ENCODE measurements at places on chromosomes 7 and 10.

GRCh38 chr7:30351724-30352123, 67.3 kb downstream of the ZNRF2 start:
- no peak for DNase-seq

DNA sequence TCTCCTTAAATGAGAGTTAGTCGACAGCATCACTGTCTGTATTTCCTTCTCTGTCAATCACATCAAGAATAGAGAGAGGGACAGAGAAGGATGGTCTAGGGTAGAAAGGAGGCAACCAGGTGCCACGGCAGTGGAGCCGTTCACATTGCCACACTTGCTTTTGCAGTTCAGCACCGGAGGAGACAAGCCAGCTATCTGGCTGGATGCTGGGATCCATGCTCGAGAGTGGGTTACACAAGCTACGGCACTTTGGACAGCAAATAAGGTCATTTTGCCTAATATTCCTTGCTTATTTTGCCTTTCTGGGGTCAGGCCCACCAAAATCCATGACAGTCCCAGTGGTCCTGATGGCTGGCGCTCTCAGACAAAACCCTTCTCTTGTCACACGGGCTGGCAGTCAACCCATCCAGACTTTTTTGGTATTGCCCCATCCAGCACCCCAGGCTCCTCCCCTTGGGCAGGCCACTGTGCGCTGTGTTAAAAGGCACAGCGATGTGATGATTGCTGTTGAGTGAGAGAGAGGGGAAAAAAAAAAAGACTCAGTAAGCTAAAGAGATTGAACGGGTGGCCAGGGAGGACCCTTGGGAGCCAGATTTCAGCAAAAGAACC, 8.4 kb downstream of the CPA2 start:
- DNase-seq = no peak

DNA sequence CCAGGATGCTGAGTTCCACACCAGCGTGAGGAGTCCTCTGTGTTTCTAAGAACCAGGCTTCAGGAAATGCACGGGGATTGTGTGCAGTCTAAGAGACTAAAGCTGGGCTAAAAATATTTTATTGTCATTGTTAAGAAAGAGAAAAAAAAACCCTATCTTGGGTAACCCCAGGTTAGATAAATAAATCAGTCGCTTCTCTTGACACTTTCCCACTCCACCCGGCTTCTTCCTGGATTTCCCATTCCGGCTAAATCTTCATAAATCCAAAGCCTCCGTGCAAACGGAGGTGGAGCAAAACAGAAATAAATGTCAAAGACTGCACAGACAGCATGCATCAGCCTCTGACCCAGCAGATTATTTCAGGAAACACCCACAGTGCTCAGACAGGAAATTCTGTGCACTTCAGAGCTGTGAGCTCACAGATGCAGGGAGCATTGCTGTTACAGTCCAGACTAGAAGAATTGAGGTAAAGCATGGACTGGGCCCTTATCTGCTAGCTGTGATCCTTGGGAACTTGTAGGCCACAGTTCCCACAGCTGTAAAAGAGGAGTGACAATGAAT, 44.8 kb upstream of the GRID1 start:
- no peak for DNase-seq

DNA sequence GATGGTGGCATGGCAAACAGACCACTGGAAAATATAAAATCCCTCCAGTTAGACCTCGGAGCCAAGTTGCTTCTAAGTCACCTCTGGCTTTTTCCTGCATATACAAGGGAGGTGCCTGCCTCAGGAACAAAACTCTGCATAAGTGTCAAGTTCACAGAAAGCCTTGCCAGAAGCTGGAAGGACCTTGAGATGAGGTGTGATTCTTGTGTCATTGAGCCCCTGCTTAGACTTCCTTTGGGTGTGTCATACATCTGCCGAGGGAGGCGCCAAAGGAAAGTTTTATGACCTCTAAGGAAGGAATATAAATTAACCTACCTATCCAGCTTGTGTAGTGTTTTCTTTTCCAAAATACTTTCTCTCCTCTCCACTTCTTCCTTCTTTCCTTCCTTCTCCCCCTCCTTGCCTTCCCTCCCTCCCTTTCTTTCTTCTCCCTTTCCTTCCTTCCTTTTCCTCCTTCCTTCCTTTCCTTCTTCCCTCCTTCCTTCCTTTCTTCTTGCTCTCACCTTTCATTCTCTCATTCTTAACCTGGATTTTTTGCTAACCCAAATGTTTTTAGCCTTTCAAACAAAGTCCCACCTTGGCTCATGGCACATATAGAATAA, 75.2 kb downstream of the TRIL start:
- DNase-seq = no peak

- peak; percentile 46 for DNase-seq
Measured at GRCh38 chr10:70232155-70232858, 922 bp downstream of the PPA1 start.

- DNase-seq = no peak
Measured at GRCh38 chr7:32477649-32477980, 12.6 kb downstream of the LSM5 start.

- no peak for DNase-seq
Measured at GRCh38 chr10:34006471-34006870, 672.0 kb upstream of the NRP1 start.

DNA sequence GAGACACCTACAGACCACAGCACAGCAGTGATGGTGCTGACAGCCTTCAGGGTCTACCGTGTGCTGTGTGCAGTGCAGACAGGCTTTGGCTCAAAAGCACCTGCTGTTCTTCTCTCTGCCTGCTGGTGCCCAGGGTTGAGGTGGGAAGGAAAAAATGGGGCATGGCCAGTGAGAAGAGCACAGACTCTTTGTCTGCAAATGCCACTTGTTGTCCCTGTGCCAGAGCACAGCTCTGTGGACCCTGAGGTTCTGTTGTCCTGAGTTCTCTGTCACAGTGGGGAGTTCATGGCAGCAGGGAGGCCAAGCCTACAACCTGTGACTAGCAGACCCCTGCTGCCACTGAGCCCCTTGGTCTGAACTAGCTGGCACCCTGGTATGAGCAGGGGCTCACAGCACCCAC, 376.7 kb downstream of the GLRX3 start:
- DNase-seq = no peak

DNA sequence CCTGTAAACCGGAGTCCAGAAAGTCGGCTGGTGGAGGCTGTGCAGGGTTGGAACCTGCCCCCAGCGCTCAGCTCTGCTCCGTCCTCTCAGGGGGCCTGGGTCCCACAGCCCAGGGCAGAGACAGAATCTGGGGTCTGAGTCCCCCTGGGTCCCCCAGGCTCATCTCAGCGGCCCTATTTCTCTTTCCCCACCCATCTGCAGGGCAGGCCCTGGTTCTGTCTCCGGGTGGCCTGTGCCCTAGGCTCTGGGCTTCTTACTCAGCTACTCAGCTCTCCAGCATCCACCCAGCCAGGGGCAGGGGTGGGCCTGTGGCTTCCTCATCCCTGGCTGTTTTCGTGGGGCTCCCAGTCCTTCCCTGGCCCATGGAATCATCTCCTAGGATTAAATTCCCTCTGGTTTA, 183.4 kb downstream of the ADARB2 start:
- no peak for DNase-seq

DNA sequence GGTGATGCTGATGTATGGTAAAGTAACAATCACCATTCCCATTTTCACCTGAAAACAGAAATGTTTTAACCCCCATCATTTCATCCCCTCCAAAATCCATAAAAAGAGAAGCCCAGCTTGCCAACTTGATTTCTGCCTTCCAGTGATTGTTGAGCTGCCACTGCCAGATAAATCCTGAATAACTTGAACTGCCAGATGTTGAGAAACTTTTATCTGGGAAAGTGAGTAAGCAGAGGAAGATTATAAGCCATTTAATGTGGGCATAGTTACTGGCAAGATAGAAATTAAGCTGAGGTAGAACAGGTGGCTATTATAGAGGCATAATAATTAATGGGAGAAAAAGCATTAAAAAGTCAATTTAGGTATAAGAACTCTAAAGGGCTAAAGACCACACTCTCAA, 534.1 kb downstream of the ANKRD7 start:
- no peak for DNase-seq

GRCh38 chr7:35593899-35594298, 101.0 kb downstream of the HERPUD2 start:
- peak; percentile 28 for DNase-seq

GRCh38 chr7:11642841-11643240, 189.2 kb downstream of the THSD7A start:
- no peak for DNase-seq

GRCh38 chr10:86387178-86387794, 20.7 kb upstream of the GRID1 start:
- no peak for DNase-seq

GRCh38 chr10:61052469-61053205, 108.7 kb upstream of the RHOBTB1 start:
- DNase-seq = no peak

- no peak for DNase-seq
Measured at GRCh38 chr7:117072620-117073118, 119.4 kb downstream of the ST7 start.

- no peak for DNase-seq
Measured at GRCh38 chr7:151775547-151776443, 101.1 kb downstream of the PRKAG2 start.

DNA sequence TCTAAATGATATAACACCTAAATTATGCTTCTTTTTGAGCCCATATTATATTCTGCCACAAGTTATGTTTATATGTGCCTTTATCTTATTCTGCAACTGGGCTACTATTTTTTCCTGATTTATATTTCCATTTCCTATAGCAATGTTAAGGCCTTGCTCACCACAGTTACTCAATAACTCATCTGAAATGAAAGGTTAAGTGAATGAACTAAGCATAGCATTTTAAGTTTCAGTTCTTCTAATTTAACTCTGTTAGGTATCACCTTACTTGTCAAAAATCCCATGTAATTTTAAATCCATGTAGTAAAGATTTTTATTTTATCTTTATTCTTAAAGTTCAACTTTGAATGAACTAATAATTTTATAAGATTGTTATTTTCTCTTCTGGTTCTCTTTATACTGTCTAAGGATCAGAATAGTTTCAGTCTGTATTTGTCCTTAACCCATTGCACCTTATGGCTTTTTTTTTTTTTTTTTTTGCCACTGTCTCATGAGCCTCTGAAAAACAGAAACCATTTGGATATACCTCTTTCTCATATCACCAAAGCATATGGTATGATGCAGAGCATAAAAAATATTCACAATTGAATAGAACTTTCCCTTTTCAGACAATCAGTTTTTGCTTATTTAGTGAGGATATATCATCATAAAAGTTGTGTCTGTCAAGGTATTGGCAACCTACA, 301.8 kb upstream of the ZWINT start:
- no peak for DNase-seq

GRCh38 chr7:118195837-118196474, 12.0 kb downstream of the LSM8 start:
- DNase-seq = peak; percentile 33

GRCh38 chr10:132497861-132498561, 39.6 kb upstream of the INPP5A start:
- no peak for DNase-seq

DNA sequence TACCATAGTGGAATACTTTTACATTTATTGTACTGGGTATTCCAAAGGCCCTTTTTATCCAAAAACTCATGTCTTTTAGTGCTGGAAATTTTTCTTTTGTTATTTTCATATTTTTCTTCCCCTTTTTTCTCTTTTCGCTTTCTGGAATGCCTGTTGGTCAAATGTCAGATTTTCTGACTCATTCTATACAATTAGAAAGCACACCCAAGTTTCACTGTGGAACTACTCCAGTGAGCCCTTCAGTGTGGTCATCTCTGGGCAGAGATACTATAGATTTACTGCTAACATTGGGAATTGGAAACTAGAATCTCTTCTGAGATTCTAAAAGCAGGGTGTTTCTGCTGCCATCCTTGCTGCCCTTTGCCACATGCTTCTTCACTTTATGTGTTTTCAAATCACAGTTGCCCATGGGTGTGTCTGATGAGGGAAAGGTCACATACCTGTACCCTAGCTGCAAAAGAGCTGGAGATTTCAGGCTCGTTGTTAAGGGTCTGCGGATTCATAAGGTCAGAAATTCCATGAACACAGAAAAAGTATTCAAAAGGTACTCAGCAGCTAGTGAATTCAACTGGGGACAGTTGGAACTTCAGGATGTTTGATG, 5.6 kb upstream of the WASL start:
- DNase-seq = no peak

DNA sequence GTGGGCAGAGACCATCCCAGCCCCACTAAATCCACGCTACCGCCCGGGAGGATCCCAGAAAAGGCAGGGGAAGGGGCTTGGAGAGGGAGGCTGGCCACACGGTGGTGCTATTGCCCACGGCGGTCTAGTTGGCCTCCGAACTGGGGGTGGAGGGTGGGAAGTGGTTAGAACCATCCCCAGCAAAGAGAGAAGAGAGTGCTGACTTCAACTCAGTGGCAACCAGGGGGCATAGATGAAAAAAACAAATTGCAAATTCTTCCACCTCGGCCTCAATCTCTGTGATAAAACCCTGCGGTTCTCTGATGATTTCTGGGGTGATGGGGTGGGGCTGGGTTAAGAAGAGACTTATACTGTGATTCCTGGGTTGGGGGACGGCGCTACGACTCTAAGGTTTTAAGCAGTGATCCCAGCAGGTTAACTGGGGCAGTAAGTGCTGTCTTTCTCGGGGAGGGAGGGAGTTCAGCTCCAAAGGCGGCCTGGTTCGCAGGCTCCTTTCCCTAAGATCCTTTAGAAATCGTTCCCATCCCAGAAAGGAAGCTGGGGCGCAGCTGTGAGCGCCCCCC, 154.5 kb upstream of the LYZL2 start:
- peak; percentile 89 for DNase-seq

- no peak for DNase-seq
Measured at GRCh38 chr7:130349911-130350782, 5.5 kb downstream of the CPA5 start.

DNA sequence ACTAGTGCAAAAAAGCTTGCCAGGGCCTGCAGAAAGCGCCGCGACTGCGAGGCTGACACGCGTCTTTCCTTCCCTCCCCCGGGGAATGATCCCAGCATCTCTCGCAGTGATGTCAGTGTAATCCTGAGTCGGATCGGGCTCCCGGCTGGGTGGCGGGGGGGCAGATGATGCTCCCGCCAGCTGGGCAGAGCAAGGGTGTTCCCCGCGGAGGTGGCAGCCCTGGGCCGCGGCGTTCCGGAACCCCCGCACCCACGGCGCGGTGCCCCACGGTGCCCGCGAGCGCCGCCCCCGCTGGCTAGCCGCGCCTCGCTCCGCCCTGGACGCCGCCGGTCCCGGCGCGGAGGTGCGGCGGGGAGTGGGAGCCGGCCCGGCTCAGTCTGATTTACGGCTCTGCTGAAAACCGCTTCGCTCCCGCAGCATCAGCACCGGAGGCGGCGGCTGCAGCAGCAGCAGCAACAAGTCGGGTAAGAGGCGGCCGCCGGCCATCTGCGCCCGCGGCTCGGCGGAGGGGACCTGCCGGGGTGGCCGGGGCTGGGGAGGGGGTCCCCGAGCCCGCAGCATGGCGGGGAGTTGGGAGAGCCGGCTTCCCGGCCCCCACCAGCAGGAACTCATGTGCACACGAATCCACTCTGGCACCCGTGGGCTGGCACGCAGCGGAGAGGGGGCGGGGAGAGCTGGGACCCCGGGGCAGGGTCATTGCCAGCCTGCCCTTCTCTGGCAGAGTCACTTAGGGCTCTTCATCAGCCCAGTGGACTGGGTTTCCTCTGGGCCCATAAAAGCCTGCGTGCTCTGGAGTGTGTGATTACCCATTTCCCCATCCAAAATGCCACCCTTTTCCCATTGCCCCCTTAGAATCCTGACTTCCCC, at the start of gene ZNF365:
ZNF365 (plus strand) TSS at position 375 of the 867 bp plus-strand sequence. CDS start 1,825 bp downstream, outside the sequence.
- DNase-seq = peak; percentile 48

- DNase-seq = no peak
Measured at GRCh38 chr7:70171369-70171920, 573.2 kb downstream of the AUTS2 start.
